Spinal cord (tissue), 10 donors: ENCODE measurements at places on chromosomes 1 and 21. TPM values are rescaled to one million over a fixed set of nuclear protein-coding genes. Genes with fewer than 3 reads are reported as not detected.

PRAMEF5 gene
- polyA plus RNA-seq, result not detected

HLX gene
- polyA plus RNA-seq, result 3.4 TPM

OR2T33 gene
- 0.24 TPM for polyA plus RNA-seq

RIMS3 gene
- 38.5 TPM for polyA plus RNA-seq

ADAMTS4 gene
- 46.3 TPM for polyA plus RNA-seq

CCDC185 gene
- 0.29 TPM for polyA plus RNA-seq

SLC35E2B gene
- polyA plus RNA-seq, result 91.9 TPM

MNDA gene
- 3.3 TPM for polyA plus RNA-seq

ETS2 gene
- 32.2 TPM for polyA plus RNA-seq

MSH4 gene
- polyA plus RNA-seq, result 0.65 TPM

PCNX2 gene
- 24.4 TPM for polyA plus RNA-seq

CHRNB2 gene
- 23.3 TPM for polyA plus RNA-seq

RUNX1 gene
- 4.0 TPM for polyA plus RNA-seq

MTFR1L gene
- 132 TPM for polyA plus RNA-seq

APOBEC4 gene
- polyA plus RNA-seq, result not detected

GRCh38 chr1:3717715-3718601, 34.3 kb upstream of the CCDC27 start:
- DNase-seq, result no peak

- DNase-seq, result peak; percentile 44
Observed at GRCh38 chr1:204945565-204945977, 74.9 kb downstream of the NFASC start.

GRCh38 chr1:74502432-74502831, 10.0 kb downstream of the LRRC53 start:
- peak; percentile 65 for DNase-seq

- peak; percentile 38 for DNase-seq
Observed at GRCh38 chr21:45152265-45152746, 77.9 kb downstream of the ADARB1 start.

- no peak for DNase-seq
Observed at GRCh38 chr21:36236052-36236730, 79.6 kb downstream of the DOP1B start.

DNA sequence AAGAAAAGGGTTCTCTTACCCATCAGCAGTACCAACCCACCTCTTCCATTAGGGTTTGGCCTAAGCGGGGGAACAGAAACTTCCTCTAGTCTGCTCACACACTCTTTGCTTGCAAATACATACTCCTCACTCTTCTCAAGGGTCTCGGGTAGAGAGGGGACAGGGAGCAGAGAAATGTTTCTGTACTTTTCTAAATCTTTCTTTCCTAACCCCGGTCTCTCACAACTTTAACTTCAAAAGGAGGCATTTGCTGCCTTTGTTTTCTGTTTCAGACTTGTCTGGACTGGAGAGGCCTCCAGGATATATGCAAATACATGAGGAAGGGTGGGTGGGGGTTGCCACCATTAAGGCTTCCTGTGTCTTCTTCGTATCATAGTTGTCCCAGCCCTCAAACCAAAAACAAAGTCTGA, 10.5 kb upstream of the LAX1 start:
- DNase-seq, result no peak

DNA sequence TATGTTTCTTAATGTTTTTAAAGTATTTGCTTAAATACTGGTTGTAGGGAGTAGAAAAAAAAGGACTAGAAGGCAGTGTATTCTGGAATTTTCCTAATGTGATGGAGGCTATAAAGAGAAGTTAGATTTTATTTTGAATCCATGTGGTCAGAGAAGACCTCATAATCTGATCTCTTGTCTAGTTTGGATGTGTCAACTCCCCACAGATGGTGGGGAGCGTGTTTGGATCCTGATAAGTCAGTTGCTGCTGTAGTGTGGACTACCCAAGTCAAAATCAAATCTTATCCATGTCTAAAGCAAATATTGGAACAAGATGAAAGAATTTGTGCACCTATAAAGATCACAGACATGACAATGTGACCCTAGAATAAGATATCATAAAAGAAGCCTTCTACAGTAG, 918.0 kb downstream of the LTN1 start:
- DNase-seq, result no peak

- DNase-seq, result no peak
Observed at GRCh38 chr1:98854137-98854536, 150.5 kb downstream of the PLPPR5 start.

DNA sequence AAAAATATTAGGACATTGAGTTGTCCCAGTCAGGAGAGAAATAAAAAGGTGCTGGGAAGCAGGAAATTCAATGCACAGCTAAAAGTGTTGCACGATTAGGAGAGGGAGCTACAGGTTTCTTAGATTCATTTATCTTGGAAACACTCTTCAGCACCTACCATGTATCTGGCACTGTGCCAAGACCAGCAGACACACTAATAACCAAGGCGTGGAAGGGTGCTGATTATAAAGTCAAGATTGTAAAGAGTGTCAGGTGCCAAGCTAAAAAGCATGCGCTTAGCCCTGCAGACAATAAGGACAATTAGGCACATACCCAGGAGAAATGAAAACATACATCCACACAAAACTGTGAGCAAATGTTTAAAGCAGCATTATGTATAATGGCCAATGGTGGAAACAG, 129.9 kb downstream of the DSCAM start:
- no peak for DNase-seq

DNA sequence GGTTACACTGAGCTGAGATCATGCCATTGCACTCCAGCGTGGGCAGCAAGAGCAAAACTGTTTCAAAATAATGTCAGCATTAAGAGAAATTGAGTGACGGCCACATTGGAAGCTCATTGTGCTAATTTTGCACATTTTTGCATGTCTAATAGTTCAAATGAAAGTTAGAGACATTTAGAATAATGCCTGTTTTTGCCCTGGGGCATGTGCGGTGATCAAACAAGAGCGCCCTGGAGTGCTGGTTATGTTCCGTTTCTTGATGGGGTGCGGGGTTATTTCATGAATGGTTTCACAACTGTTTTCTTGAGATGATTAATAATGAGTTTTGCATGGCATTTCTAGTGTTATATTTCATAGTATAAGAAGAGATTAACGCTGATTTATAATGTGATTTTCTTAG, 13.1 kb downstream of the OR2T11 start:
- DNase-seq, result no peak

GRCh38 chr1:247357781-247358211, 26.1 kb upstream of the ZNF496 start:
- no peak for DNase-seq

GRCh38 chr1:54357967-54358366, 48.2 kb downstream of the SSBP3 start:
- DNase-seq, result no peak

- no peak for DNase-seq
Observed at GRCh38 chr1:162351246-162351842, 25.3 kb downstream of the SPATA46 start.

DNA sequence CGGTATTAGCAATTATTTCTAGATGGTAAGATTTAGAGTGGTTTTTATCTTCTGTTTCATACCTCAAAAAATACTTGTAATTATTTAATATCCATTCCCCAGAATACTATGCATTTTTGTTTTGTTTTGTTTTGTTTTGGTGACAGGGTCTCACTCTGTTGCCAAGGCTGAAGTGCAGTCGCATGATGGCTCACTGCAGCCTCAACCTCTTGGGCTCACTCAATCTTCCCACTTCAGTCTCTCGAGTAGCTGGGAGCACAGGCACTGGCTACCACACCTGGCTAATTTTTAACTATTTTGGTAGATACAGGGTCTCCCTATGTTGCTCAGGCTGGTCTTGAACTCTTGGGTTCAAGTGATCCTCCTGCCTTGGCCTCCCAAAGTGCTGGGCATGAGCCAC, 252.7 kb downstream of the AKT3 start:
- DNase-seq, result no peak

DNA sequence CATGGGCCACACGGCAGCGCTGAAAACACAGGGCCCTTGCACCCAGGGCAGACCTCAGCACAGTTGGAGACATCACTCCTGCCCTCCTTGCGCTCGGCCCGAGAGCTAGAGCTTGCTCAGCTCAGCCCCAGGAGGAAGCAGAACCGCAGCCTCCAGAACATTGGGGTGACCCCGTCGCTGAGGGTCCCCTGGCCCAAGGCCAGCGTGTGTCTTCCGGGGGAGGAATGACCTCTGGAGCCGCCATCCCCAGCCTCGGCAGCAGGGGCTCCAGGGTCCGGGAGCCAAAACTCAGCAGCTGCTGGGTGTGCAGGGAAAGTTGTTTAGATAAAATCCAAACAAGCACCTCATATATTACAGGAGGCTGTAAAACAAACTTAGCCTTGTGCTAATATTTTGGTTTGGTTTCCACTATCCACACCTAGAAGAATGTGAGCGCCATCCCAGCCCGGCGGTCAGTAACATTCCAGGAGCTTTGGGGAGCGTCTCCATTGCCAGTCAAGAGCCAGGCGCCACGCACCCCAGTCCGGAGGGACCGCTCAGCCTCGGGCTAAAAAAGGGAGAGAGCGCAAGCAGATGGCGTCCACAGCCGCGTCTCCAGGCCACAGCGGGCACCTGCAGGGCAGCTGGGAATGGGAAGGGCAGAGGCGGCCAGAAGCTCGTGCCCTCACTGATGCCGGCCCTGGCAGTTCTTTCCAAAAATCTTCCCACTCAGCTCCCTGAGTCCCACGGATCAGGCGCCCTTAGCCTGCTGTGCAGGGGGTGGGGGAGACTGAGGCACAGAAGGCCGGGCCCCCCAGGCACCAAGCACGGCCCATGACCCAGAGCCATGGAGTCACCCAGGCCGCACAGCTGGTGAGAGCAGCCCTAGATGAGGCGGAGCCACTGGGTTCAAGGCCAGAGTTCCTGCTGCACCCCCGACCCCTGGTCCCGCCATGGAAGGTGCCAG, 52.0 kb downstream of the SLX9 start:
- no peak for DNase-seq
